ENCODE measurements at places on chromosomes 7 and 10.

GRCh38 chr10:32367793-32368453, 21.0 kb upstream of the EPC1 start:
- DNase-seq, result peak; percentile 58

DNA sequence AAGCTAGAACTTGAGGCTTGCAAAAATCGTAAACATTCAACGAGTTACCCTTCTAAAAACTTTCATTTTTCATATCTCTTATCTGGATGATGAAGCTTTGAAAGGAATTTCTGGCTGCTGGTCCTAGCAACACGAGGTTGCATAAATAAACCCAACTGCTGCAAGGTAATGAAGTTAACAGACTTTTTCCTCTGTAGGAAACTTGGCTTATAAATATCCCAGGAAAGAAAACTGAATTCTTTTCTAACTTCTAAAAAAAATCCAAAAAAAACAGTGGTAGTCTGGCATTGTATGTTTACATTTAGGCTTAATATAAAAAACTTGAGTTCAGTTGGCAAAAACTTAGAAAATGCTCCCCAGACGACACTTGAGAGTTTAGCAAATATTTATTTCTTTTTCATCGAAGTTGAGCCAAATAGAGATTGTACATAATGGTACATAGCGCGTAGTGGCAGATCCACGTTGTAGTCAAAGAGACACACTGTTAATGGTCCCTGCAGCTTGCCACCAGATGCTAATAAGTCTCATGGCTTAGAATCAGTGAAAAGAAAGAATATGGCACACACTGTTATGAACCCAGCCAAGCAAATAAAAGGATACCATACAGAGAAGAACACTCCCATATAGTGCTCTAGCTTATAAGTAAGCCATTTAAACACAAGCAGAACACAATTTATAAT, 200.3 kb upstream of the PCLO start:
- DNase-seq, result no peak

- no peak for DNase-seq
These were observed 104.1 kb upstream of the FAM20C start for GRCh38 chr7:88095-88926.

- DNase-seq, result no peak
These were observed 379.7 kb downstream of the PHTF2 start for GRCh38 chr7:78178319-78178718.

Data from stimulated activated CD4-positive, alpha-beta T cell treated with anti-CD3 and anti-CD28 coated beads, Interleukin-1b, Interleukin-23, amount 100 ng/mL, for 1 hour (primary cell).